ENCODE measurements at places on chromosomes 13 and 19.

DNA sequence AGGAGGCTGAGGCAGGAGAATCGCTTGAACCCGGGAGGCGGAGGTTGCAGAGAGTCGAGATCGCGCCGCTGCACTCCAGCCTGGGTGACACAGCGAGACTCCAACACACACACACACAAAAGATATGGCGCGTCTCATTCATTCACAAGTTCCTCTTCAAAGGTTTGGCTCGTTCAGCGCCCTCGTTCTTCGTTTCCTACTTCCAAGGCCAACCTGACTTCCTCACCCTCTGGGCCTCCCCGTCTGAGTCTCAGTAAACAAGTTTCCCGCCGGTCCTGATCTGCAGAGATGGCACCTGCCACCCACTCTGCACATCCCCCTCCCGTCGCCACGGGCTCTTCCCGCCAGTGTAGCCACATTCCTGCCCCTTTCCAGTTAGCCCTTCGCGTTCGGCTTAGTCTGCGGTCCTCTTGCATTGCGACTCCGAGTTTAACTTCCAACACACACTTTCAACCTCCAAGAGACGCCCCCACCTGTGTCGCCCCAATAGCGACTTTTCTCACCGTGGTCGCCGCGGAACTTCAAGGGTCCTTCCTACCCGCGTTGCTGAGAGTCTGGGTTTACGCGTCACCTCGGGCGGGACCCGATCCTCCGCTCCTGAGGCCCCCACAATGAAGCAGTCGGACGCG is 1.3 kb upstream of the BSG start:
- peak; percentile 32 for DNase-seq

DNA sequence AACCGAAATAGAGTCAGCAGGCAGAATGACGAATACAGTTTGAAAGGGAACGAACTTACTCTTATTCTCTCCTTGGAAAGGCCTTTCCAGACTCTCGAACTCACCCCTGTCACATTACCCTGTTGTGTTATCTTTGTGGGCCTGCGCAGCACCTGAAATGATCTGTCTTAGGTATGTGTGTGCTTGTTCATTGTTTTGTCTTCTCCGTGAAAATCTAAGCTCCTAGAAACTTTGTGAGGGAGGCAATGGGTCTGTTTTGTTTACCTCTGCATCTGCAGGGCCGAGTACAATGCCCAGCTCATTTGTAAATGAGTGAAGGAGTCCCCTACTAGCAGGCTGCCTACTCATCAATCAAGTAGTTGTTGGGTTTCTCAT is 19.6 kb downstream of the HMGB1 start:
- no peak for DNase-seq

DNA sequence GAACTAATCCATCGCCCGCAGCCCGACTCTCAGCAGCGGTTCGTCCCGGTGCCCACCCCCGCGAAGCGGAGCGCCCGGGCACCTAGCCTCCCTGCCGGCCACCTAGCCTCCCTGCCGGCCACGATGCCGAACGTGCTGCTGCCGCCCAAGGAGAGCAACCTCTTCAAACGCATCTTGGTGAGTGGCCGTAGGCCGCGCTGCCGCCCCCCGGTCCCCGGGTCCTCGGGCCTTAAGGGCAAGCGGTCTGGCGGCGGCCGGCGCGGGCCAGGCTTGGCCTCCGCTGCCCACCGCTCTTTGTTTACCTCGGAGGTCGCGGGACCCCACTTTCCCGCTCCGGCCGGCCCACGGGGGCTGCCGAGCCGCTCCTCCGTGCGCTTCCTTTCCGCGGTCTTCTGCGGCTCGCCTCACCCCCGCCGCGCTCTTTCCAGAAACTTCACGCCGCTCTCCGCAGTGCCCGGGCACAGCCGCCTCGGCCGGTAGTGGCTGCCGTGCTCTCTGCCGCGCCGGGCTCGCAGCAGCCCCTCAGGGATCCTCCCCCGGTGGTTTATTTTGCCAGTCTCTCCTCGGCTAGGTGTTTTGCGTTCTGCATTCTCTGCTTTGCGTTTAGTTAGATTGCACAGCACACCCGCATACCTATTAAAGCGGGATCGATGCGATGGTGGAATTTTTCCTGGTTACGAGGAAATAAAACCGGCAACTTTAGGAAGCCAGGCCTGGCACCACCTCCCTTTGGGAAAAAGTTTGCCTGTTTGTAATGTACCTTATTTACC is 524 bp downstream of the NAA16 start:
- peak; percentile 35 for DNase-seq

- DNase-seq: no peak
Observed at GRCh38 chr19:40357640-40358039, 9.1 kb downstream of the PLD3 start.

- DNase-seq: no peak
Observed at GRCh38 chr13:91313581-91313980, 33.9 kb upstream of the MIR17HG start.

All from activated CD4-positive, alpha-beta T cell treated with anti-CD3 and anti-CD28 coated beads, Interleukin-2, amount 50 U/mL, for 4 hours (primary cell).